Amygdala (tissue), 56 donors: ENCODE measurements at places on chromosomes 7 and 10.
A peak's percentile ranks its signal among the peaks of the same experiment; 100 is the strongest.

DNA sequence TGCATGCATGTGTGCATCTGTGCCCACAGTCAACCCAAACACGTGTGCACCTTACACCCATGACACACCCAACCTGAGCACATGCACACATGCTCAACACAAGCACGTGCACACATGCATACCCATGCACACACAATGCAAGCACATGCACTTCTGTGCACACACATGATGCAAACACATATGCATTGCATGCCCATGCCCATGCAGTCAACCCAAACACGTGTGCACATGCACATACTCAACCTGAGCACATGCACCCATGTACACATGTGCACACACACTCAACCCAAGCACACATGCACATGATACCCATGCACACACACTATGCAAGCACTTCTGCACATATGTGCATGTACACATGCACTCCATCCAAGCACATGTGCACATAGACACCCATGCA, 84.5 kb upstream of the FAM20C start:
- DNase-seq = no peak

GRCh38 chr7:76191783-76192240, 9.9 kb upstream of the SRRM3 start:
- DNase-seq = no peak

- no peak for DNase-seq
Measured at GRCh38 chr7:130941322-130942210, 207.6 kb upstream of the KLF14 start.

GRCh38 chr10:62981096-62981495, 152.0 kb upstream of the NRBF2 start:
- no peak for DNase-seq

- peak; percentile 18 for DNase-seq
Measured at GRCh38 chr7:106153891-106154449, 41.9 kb upstream of the SYPL1 start.

DNA sequence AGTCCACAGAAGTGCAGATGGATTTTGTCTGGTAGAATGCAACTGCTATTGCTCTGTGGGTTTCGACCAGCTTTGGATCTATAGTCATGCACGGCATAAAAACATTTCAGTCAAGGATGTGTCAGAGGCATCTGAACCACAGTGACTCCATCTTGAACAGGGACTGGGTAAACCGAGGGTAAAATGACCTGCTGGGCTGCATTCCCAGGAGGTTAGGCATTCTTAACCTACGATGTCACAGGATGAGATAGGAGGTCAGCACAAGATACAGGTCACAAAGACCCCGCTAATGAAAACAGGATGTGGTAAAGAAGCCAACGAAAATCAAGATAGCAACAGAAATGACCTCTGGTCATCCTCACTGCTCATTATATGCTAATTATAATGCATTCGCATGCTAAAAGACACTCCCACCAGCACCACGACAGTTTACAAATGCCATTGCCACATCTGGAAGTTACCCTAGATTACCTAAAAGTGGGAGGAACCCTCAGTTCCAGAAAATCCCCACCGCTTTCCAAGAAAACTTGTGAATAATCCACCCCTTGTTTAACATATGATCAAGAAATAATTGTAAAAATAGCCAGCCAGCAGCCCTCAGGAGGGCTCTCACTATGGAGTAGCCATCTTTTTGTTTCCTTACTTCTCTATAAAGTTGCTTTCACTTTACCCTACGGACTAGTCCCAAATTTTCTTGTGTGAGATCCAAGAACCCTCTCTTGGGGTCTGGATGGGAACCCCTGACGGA, 50.7 kb upstream of the CPXM2 start:
- DNase-seq = no peak

DNA sequence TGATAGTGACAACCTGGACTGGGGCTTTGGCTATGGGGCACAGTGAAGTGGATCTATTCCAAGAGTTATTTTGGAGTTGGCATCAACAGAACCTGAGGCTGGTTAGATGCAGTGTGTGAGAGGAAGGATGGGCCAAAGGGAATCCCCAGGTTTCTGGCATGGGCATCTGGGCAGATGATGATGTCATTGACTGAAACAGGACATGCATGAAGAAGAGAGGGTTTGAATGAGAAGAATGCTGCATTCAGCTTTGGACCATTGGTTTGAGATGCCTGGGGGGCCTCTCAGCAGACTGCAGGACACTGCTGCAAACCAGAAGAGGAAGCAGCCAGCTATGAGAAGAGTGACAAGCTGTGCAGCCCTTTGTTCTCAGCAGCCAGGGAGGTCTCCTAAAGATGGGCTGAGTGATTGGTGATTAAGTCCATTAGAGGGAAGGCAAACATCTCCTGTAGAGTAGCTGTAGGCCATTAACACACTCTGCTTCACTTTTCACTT, 23.1 kb upstream of the PIK3CG start:
- no peak for DNase-seq

DNA sequence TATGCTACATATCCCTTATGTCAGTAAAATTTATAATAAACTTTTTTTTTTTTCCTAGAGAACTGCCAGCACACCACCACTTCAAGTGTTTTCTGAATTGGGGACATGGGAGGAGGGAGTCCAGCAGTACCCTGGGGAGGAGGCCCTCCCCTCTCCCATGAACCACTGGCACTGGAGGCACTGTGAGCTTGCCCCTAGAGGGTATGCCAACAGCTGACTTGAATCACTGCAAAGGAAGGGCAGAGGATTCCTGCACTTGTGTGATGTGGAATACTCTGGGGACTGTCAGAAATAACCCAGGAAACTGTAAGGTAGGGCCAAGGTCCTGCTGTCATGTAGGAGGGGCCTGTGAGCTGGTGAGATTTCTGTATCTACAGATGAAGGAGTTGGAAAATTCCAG, 8.5 kb upstream of the ARMS2 start:
- DNase-seq = no peak

DNA sequence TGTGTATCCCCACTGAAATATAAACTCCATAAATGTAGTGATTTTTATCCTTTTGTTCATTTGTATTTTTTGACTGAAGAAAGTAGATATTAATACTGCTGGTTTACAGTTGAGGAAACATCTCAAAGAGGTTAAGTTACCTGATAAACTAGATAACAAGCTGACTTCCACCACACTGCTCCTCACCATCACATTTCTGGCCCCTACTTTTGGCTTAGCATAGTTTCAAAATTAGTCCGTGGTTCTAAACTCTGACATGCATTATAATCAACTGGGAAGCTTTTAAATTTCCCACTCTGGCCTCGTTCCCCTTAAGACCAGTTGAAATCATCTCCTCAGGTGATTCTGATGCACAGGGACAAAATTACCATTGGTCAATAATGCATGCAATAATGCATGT, 43.5 kb downstream of the ANKIB1 start:
- DNase-seq = no peak

DNA sequence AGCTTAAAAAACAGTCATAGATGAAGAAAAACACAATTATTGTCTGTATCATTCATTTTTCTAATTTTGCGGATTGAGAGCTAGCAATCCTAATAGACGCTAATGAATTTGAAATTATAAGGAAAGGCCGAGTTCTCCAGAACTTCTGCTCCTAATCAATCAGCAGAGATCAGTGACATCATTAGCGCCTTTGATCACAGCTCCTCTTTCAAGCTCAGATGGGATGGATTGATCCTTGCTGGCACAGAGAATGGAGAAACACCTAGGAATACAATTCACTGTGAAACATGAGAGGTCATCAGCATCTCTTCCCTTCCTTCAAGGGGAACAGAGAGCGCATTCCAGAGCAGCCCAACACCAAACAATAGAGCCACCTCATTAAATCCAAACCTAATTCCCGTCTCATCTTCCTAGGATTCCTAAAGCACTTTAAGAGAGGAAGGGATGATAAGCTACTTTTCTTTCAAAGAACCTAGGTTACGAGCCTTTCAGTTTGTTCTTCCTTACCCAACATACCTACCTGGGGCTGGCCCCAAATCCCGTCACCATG, 24.4 kb downstream of the GLI3 start:
- no peak for DNase-seq

DNA sequence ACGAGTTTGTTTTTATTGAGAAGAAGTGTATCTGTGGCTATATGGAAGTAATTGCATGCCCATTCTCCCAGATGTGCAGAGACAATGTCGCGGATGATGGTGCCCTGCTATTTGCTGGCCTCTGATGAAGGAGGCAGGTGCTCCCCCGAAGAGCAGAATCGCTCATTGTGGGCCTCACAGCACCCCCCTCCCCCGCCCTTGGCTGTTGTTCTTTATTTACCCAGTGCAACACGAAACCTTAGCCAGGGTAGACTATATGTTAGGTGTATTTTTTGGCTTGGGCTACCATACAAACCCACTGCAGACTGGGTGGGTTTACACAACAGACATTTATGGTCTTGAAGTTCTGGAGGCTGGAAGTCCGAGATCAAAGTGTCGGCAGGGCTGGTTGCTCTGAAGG, 3.4 kb upstream of the ADCY1 start:
- DNase-seq = no peak

- no peak for DNase-seq
Measured at GRCh38 chr10:127047878-127048238, 142.6 kb downstream of the DOCK1 start.

- DNase-seq = no peak
Measured at GRCh38 chr10:119762805-119763798, 37.3 kb downstream of the INPP5F start.

DNA sequence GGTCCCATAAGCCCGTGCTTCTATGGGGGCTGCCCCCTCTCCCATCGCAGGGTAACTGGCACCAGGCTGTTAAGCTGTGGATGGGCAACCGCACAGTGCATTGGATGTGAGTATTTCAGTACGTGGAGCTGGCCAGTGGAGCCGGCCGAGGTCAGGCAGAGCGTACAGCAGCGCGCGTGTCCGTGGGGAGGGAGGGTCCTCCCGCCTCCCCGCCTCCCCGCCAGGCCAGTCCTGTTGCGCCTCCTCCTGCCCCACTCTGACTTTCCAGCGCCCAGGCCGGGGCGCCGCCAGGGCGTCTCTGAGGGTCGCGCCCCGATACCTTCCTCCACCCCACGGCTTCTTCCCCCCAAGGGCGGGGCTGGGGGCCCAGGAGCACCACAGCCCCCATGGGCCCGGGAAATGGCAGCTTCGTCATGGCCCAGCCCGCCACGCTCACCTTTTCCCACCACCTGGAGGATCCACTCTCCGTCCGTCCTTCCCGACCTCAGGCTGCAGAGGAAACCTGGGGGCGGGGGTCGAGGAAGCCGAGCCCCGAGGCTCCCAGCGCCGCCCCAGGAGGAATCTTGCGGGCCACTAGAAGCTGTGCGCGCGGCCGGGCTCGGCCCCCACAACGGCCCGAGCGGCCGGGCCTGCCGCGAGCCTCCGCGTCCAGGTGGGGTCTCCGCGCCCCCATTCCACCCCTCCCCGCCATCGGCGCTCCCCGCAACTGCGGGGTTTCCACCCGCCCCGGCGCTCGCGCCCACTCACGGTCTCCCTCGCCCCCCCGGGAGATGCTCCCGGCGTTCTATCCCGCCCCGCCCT, 831 bp upstream of the PFKP start:
- DNase-seq = no peak

GRCh38 chr10:79349766-79350406, 2.6 kb downstream of the PPIF start:
- DNase-seq = no peak

GRCh38 chr7:33802600-33802999, 102.7 kb upstream of the BMPER start:
- DNase-seq = no peak

GRCh38 chr10:61907587-61907986, 6.1 kb downstream of the ARID5B start:
- DNase-seq = no peak

DNA sequence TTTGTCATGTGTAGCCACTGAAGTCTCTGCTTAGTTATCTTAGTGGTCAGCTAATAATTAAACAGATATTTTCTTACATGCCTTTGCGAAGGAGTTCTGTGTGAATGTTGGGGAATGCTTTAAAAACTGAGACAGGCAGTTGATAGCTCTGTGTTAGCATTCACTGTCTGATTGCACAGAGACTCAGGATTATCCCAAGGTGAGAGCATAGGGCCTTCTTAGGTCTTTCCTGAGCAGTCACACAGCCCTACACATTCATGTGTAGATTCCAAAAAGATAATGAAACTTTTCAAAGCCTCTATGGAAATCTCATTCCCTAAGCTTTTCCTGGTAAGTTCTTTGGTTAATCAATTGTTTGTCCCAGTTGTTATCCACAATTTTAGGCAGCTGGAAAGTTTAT, 67.7 kb downstream of the CASD1 start:
- no peak for DNase-seq
